MCF 10A (cell line): ENCODE measurements at places on chromosomes 12 and 14. TPM values are rescaled to one million over a fixed set of nuclear protein-coding genes. Genes with fewer than 3 reads are reported as not detected.
A peak's percentile ranks its signal among the peaks of the same experiment; 100 is the strongest.

CDH24 gene
- total RNA-seq, result 2.6 and 4.9 TPM in 2 replicates

DNA sequence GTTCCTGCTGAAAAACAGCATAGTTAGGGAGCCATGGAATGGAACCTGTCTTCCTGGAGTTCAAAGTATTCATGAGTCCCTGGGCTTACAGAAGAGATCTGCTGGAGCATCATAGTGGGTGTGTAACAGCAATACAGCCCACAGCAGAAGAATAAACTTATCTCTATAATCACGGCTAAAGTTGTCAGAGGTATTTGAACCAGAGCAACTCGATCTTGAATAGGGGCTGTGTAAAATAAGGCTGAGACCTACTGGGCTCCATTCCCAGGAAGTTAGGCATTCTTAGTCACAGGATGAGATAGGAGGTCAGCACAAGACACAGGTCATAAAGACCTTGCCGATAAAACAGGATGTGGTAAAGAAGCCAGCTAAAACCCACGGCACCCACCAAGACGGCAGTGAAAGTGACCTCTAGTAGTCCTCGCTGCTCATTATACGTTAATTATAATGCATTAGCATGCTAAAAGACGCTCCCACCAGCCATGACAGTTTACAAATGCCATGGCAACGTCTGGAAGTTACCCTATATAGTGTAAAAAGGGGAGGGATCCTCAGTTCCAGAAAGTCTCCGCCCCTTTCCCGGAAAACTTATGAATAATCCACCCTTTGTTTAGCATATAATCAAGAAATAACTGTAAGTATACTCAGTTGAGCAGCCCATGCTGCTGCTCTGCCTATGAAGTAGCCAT is 223.4 kb downstream of the PCNX1 start:
- peak; percentile 59 for DNase-seq

DNA sequence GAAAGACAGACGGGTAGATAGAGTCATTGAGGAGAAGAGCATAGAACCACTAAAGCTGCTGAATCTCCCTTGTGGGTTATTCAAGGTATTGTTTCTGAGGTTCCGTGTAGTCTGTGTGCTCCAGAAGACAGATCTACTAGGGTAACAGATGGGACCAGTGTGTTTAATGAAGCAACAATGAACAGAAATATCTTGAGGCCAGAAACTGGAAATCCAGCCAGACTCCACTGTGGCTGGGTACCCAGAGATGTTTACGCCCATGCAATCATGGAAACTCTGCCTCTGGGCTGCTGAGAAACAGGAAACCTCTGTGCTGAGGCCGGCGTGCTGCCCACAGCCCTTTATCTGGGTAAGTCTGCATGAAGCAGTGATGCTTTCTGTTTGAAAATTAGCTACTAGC is 8.3 kb downstream of the PROX2 start:
- DNase-seq, result no peak

GRCh38 chr14:71591929-71592328 is 340.3 kb upstream of the RGS6 start:
- peak; percentile 55 for DNase-seq

DNA sequence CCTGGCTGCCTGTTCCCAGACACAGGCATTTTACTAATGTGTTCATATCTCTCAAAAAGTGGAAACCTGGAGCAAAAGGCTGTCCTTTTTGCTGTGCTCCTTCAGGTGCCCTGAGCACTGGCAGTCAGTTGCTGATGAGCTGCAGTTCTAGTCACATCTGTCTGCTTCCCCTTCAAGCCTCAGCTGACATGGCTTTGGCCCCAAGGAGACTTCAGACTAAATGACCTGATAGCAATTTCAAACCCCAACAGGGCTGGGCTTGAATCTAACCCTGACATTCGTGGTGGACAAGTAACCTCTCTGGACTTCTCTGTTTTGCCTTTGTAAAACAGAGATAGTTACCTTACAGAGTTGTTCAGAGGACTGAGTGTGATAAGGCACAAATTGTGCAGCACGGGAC is 5.7 kb downstream of the SERPINA9 start:
- no peak for DNase-seq

GRCh38 chr14:75542588-75543091 is 20.4 kb downstream of the BATF start:
- DNase-seq, result no peak

VIPAS39 gene
- total RNA-seq, result 18.7 and 19.8 TPM in 2 replicates

- DNase-seq, result no peak
These were observed 48.3 kb downstream of the NFKBIA start for GRCh38 chr14:35355981-35356841.

- no peak for DNase-seq
These were observed 60.0 kb downstream of the NCOR2 start for GRCh38 chr12:124507188-124508109.

DNA sequence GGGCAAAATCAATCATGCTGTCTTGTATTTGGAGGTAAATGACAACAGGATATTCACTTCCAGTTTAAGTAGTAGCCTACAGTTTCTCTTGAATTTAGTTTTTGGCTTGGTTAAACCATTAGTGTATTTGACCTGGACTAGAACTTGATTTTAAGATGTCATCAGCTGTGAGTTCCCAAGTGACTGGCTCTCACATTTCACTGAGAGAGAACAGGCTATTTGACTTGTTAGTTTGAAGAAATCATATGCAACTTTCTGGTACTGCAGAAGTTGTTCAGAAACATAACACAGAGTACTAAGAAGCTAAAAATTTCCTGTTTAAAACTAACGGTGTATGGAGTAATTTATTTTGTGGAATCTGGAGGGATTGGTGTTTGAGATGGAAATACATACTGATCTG is 22.3 kb downstream of the MNAT1 start:
- no peak for DNase-seq

GCH1 gene
- 7.1 and 8.6 TPM in 2 replicates for total RNA-seq

DNA sequence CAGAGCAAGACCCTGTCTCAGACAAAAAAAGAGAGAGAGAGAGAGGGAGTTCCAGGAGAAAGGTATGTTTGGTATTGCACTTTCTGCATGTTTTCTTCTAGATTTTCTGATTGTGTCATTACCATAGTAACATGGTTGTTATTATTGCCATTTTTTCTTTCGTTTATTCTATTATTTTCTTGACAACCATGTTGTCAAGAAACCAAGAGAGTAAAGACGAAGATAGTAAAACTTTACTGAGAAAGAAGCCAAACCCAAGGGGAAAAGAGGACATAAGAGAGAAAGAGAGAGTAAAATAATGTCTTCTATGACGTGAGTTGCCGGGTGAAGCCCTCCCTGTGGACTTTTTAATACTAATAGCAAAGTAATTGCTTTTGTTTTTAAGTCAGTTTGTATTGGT is 1186.0 kb upstream of the SEL1L start:
- DNase-seq, result no peak

FITM1 gene
- total RNA-seq, result 0.47 TPM in 1 of 2 replicates, not detected in the other

GRCh38 chr12:12975322-12976077 is 23.5 kb upstream of the GPRC5D start:
- peak; percentile 55 for DNase-seq

CYP27B1 gene
- total RNA-seq, result 12.6 and 27.5 TPM in 2 replicates

DERA gene
- total RNA-seq, result 39.1 and 40.8 TPM in 2 replicates

- no peak for DNase-seq
These were observed 5.6 kb downstream of the MSI1 start for GRCh38 chr12:120363274-120363855.

OVCH1 gene
- total RNA-seq, result 1.9 and 4.0 TPM in 2 replicates

GRCh38 chr14:104101651-104102281 is 16.3 kb downstream of the ASPG start:
- no peak for DNase-seq
